ENCODE measurements at places on chromosomes 6 and 20. TPM values are rescaled to one million over a fixed set of nuclear protein-coding genes. Genes with fewer than 3 reads are reported as not detected.

The CLPSL1 gene
- polyA plus RNA-seq: not detected

The CRISP3 gene
- 0.13 TPM for polyA plus RNA-seq

The CCN5 gene
- polyA plus RNA-seq: 36.3 TPM

The FOXA2 gene
- not detected for polyA plus RNA-seq

The CALHM4 gene
- not detected for polyA plus RNA-seq

The HCK gene
- polyA plus RNA-seq: 26.2 TPM

The UNC5CL gene
- 11.0 TPM for polyA plus RNA-seq

The IL20RA gene
- 3.3 TPM for polyA plus RNA-seq

The PLN gene
- polyA plus RNA-seq: 15.3 TPM

The RSPH9 gene
- polyA plus RNA-seq: 0.52 TPM

The TMEM217 gene
- 0.22 TPM for polyA plus RNA-seq

The TUBB2B gene
- polyA plus RNA-seq: 20.5 TPM

The NT5E gene
- 0.99 TPM for polyA plus RNA-seq

The KIAA1586 gene
- polyA plus RNA-seq: 4.0 TPM

The CRISP2 gene
- polyA plus RNA-seq: not detected

The SRMS gene
- polyA plus RNA-seq: 0.06 TPM

The FOXC1 gene
- 5.5 TPM for polyA plus RNA-seq

The HLA-DRB5 gene
- polyA plus RNA-seq: 1.0 TPM

The NRSN1 gene
- polyA plus RNA-seq: not detected

The CEP85L gene
- 1.6 TPM for polyA plus RNA-seq
